Foreskin keratinocyte (primary cell): ENCODE measurements at places on chromosomes 3 and 15. TPM values are rescaled to one million over a fixed set of nuclear protein-coding genes. Genes with fewer than 3 reads are reported as not detected.

Gene LYZL4
- total RNA-seq = not detected in 2 replicates

Gene ISLR
- total RNA-seq = not detected in 2 replicates

DNA sequence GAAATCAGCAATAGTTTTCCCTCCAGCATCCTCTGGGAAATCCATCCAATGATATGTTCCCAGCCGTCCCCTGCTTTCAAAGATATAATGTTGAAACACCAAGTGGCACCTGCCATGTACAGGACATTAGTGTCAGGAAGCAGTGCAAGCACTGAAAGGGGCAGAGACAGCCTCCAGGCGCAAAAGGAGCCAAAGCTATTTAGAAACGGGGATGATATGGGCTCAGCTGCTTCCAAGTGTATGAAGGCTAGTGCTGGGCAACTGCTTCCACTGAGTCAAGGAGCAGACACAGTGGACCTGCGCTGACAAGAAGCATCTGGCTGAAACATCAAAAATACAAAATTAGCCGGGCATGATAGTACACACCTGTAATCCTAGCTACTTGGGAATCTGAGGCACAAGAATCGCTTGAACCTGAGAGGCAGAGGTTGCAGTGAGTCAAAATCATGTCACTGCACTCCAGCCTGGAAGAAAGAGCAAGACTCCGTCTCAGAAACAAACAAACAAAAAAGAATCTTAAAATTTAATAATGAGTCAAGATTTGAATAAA is 119.7 kb downstream of the AQP9 start:
- DNase-seq = no peak

GRCh38 chr3:63607716-63608115 is 44.8 kb upstream of the SNTN start:
- DNase-seq = peak; percentile 11

Gene CIB2
- total RNA-seq = 13.6 and 17.4 TPM in 2 replicates

- no peak for DNase-seq
Measured at GRCh38 chr15:57917998-57918397, 147.5 kb downstream of the ALDH1A2 start.

DNA sequence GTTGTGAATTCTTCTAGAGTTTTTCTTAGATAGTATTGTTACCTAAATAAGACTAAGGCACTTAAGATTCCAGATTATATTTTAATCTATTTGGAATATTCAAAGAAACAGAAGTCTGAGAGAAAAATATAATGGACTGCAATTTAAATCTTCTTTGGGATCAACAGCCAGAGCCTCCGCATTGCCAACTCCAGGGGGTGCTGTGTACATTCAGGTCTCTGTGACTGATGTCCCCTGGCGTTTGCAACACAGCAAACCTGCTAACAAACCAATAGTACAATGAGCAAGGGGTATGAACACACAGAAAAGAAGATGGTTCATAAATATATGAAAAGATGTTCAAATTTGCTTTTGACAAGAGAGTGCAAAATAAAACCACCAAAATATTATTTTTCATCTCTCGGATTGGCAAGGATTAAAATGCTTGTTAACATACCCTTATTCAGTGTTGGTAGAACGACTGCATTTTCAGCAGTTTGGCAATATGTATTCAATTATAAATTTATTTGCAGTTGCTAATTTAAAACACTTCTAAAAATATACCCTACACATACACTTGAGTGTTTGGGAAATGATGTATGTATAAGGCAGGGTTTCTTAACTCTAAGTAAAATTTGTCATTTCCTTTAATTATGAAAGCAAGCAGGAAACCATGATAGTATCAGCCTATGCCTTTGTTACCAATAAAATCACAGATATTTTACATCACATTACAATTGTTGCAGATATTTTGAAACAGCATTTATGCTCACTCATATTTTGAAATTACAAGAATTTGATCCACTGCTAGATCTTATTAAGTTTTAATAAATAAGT is 16.1 kb upstream of the TM4SF1 start:
- peak; percentile 55 for DNase-seq

GRCh38 chr15:73607405-73607804 is 25.8 kb downstream of the NPTN start:
- DNase-seq = no peak

DNA sequence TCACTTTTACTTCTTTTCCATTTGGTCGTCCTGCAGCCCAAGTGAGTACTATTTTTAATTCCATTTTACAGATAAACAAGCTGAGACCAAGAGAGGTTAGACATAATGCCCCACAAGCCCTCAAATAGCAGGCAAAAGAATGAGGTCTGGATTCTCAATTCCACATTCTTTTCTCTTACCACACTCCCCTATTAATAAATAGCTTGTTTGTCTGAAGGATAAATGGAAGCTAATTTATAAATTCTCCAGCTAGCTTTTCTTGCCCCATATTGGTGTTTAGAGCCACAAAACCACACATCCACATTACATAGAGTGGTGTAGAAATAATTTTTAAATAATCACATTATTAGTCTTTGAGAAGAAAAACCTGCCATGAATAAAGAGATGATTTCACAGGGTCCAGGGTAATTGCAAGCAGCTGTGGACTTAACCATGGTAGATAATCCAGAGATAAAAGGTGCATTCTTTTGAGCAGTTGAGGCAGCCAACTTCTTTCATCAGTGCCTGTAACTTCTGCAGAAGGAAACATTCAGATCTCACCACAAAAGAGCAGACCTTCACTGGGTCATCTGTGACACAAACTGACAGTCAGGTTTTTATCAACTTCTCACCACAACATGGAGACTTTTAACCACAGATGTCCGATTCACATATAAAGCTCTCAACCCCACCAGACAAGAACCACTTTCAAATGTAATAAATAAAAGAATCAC is 313.4 kb upstream of the STT3B start:
- DNase-seq = no peak

DNA sequence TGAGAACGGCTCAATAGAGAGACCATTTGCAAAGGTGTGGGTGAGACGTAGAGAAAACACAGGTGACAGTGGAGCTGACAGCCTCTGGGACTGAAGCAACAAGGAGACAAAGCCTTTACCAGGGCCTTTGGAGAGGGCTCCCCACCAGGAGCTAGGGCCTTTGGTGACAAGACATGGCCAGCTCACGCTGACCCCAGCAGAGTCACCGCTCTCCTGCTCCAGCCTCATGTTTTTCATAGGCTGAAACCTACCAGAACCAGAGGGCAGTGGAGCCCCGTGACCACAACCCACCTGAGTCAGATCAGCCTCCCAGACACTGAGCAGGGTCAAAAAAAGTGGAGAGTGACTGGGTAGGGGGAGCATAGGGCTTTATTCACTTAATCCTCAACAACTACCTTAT is 214.7 kb downstream of the SHQ1 start:
- DNase-seq = no peak

Gene ZNF621
- 10.8 and 11.0 TPM in 2 replicates for total RNA-seq

Gene ADAMTS9
- 0.07 and 0.21 TPM in 2 replicates for total RNA-seq

- no peak for DNase-seq
Measured at GRCh38 chr15:73845507-73845906, 27.9 kb upstream of the TBC1D21 start.

GRCh38 chr15:85782064-85782463 is 12.7 kb downstream of the KLHL25 start:
- DNase-seq = no peak

Gene CHST2
- total RNA-seq = 5.0 and 5.4 TPM in 2 replicates

DNA sequence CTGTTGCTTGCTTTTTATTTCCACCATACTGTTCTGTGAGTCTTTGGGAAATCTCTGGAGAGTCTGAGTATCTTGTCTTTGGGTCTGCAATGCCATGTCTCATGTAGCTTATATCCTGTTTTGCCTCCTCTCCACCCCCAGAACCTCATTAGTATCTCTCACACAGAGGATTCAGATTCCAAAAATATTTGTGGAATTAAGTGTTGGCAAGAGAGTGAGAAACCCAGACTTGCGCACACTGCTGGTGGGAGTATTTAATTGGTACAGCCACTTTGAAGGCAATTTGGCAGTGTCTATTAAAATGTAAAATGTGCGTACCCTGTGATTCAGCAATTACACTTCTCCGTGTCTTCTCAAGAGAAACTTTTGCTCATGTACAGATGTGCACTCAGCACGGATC is 68.6 kb downstream of the ZNF621 start:
- no peak for DNase-seq

- DNase-seq = no peak
Measured at GRCh38 chr3:70065696-70066253, 66.2 kb downstream of the SAMMSON start.

DNA sequence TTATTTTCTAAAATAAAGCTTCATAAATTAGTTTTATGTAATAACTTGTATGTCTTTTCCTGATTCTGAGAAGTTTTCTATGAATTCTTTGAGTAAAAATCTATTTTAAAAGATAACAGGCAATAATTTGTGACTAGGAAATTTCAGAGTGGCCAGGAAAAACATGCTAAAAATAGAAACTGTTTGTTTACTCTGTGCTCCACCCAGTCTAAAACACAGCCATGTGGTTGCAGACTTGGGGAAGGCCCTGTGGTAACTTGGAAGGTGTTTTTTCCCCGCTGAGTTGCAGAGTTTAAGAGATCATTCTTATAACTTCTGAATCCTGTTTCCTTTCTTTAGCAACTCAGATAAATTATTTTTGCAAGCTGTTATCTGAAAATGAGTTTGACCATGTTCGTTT is 21.9 kb downstream of the PLCL2 start:
- no peak for DNase-seq

GRCh38 chr3:155753038-155753639 is 8.3 kb upstream of the PLCH1 start:
- DNase-seq = no peak

DNA sequence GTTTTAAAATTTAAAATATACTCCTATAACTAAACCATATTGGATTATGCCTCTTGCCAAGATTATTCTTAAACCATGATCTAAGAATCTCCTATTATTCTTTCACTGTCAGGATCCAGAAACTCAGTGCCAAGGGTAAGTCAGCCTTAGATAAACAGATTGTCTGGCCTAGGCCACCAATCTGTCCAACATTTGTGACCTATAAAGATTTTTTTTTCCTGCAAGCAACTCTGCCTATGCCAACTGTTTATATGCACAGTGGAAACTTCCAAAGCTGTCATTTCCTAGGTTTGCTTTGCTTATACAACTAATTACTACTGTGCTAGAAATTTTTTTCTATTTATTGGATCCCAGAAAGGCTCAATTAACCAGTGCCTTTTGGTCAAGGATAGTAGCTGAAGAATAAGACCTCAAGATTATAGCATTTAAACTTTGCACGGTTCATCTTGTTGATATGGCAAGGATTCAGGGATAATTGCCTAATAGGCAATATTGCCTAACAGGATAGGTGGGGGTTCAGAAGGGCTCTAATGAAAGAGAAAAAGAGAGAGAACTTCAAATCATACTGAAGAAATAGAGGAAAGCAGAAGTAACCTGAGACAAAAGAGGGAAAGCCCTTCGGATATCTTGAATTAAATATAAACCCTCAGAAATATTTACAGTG is 22.8 kb downstream of the GAP43 start:
- no peak for DNase-seq

Gene SERINC4
- 0.04 and 0.07 TPM in 2 replicates for total RNA-seq

DNA sequence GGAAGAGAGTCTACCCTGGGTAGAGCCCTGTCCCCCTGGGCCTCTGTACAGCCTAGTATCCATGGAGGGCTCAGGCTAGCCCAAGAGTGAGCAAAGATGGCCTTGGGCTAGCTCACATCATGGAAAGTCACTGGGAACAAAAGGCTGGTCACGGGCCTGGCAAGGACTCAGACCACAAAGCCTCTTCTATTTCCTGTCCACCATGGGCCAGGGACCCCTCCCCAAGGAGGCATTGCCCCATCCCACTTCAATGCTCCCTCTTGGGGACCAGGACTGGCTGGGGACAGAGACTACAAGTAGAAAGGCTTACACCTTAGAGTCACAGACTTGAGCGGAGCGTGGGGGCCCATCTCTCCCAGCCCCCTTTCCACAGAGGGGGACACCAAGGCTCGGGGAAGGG is 16.9 kb downstream of the DUSP7 start:
- DNase-seq = no peak

- no peak for DNase-seq
Measured at GRCh38 chr15:71085809-71086208, 29.5 kb upstream of the THSD4 start.

Gene ATP2B2
- total RNA-seq = not detected in 2 replicates

Gene TMEM39A
- 26.2 and 28.8 TPM in 2 replicates for total RNA-seq

Gene KCNAB1
- total RNA-seq = 0.49 and 0.51 TPM in 2 replicates

GRCh38 chr3:172129850-172130716 is 90.7 kb downstream of the FNDC3B start:
- DNase-seq = peak; percentile 90

DNA sequence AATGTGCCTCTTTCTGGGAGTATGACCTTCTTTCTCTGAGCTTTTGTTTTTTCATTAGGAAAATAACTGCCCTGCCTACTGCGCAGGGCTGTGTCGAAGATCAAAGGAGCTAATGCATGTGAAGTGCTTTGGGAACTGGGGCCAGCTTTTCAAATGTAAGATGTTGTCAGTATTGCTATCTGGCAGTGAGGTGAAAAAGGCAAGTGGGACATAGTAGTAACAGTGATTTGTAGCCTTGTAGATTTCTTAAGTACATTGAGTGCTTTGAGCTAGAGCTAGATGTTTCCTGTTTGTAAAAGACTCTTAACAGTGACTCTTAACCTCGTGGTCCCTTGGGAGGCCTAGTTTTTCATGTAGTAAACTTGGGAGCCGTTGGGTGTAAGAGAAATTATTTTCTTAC is 126.5 kb downstream of the ECT2 start:
- no peak for DNase-seq
